Stimulated activated CD4-positive, alpha-beta T cell treated with anti-CD3 and anti-CD28 coated beads, Interleukin-12 subunit alpha, Interleukin-12 subunit beta, amount 100 ng/mL, for 4 hours (primary cell): ENCODE measurements at places on chromosomes 1 and 21.

- DNase-seq: no peak
These were observed 29.6 kb downstream of the ACOT11 start for GRCh38 chr1:54577612-54578011.

- peak; percentile 37 for DNase-seq
These were observed 19.8 kb downstream of the KMO start for GRCh38 chr1:241551759-241552638.

GRCh38 chr1:56135069-56135863 is 444.1 kb downstream of the PLPP3 start:
- DNase-seq: no peak

DNA sequence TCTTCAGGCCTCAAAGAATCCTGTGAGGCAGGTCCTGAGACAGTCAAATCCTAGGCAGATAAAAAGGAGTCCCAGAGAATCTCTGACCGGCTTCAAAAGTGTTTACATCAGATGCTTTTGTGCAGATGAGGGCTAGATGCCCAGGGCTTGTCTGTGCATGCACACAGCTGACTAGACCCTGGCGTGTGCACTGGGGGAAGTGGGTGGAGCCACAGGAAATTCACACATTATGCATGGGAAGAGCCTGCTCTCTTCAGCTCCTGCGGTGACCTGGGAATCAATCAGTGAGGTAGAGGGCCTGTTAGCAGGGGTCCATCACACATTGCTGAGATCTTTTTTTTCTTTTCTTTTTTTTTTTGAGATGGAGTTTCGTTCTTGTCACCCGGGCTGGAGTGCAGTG is 36.6 kb upstream of the NHLH2 start:
- no peak for DNase-seq

- no peak for DNase-seq
These were observed 261.4 kb downstream of the GRIK3 start for GRCh38 chr1:36772647-36773495.

DNA sequence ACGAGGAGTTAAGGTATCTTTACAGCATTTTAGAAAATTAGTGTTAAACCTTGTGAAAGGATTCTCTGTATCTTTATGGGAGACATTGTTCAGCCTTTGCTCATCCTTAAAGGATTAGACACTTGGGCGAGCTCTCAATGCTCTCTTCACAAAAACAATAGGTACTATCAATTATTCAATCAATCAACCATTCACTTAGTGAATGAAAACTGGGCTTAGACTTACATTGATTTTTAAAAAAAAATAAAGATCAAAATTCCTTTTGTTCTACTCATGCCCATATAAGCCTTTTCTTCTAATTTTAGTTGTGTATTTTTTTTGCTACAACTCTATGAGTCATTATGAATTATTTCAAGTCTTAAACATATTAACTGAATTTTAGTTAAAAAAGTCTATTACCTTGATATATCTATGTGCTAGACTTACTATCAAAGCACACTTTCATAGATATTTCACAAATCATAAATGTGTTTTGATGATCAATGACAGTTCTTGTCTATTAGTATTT is 181.2 kb downstream of the DPYD start:
- DNase-seq: no peak

- no peak for DNase-seq
These were observed 350.9 kb downstream of the S1PR1 start for GRCh38 chr1:101587741-101588140.

GRCh38 chr1:23759277-23759676 is 16.0 kb downstream of the ELOA start:
- DNase-seq: no peak

GRCh38 chr1:119783354-119784185 is 14.9 kb upstream of the HMGCS2 start:
- DNase-seq: no peak

DNA sequence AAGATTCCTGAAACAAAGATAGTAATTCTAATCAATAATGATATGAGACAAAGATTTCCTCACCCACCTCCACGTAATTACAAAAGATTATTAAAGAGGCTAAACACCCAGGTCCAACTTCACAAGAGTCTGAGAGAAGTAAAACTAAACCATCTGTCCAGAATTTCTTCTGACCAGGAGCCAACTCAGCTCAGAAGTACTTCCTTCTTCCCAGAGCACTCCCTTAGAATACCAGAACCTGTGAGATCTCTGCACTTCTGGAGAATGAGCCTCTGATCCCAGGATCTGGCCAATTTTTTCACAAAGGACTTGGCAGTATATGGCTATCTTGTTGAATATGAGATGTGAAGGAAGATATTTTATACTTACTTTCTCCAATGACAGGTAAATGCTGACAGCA is 120.6 kb upstream of the PALMD start:
- DNase-seq: no peak

GRCh38 chr1:17405898-17406759 is 33.3 kb downstream of the RCC2 start:
- DNase-seq: peak; percentile 33

DNA sequence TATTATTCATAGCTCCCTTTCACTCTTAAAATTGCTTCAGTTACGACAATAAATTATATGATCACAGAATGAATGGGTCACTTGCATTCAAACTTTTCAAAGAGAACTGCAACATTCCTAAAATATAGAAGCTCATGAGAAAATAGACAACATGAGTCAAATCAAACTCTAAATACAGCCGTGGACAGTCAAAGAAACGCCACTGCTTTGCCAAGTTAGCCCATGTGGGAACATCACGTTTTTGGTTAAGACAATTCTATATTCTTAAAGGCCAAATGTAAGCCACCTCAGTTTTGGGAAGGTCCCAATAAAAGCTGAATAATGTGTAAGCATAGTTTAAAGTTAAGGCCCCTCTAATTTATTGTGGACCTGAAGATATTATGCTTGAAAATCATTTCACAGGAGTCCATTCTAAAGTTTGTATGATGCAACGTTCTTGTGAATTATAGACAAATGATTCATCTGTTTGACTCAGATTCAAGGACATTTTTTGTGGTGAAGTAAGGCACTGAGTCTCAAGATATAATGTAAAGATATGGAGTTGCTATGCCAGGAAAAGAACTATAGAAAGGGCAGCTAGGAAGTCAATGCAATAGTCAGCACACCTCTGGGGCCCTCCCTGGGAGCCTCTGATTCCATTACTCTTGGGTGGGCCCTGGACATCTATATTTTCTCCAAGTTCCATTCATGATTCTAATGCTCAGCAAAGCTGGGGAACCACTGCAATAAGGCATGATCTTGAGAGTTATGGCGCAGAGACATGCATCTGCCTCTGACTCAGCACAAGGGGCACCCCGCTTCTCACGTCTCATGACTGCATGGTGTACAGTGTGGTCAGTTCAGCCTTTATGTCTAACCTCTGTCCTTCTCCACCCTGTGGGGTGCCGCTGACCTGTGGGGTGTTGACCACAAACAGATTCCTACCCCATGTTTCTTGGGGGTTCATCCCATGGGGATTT is 33.9 kb downstream of the ETS2 start:
- DNase-seq: no peak

DNA sequence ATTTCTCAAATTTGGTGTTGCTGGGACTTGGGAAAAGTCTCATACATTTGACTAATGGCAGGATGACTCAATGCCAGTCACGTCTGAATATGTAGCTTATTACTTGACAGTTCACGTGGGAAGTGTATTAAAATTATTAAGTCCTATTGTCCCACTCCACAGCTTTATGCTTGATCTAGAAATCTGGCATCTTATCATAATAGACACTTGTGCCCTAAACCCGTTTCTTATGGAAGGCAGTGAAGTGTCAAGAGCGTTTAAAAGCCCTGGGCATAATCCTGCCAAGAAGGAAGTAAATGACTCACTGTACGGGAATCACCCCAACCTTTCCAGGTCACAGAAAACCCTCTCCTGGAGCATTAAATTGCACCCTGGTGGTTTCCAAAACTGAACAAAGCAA is 207.4 kb downstream of the APP start:
- DNase-seq: no peak
